ENCODE measurements at places on chromosomes 7 and 10. TPM values are rescaled to one million over a fixed set of nuclear protein-coding genes. Genes with fewer than 3 reads are reported as not detected.

Gene GNGT1
- total RNA-seq: not detected

Gene IDI2
- total RNA-seq: not detected

Gene GSAP
- total RNA-seq: 3.3 TPM

Gene NUTM2E
- total RNA-seq: not detected

Gene SLC35G1
- 13.3 TPM for total RNA-seq

Gene AEBP1
- total RNA-seq: 216 TPM

Gene IL15RA
- total RNA-seq: 3.3 TPM

Gene CCM2
- 27.8 TPM for total RNA-seq

Gene EVX1
- not detected for total RNA-seq

Gene CHAT
- total RNA-seq: not detected

Gene LBX1
- total RNA-seq: not detected

Gene CNNM1
- total RNA-seq: 0.11 TPM

Gene LEP
- 0.11 TPM for total RNA-seq

Gene TMEM176A
- total RNA-seq: not detected

Gene EFCAB10
- total RNA-seq: 0.11 TPM

Gene AZGP1
- not detected for total RNA-seq

Gene SLC39A12
- under 0.01 TPM for total RNA-seq

Gene BICC1
- 204 TPM for total RNA-seq

Gene TPK1
- total RNA-seq: 11.6 TPM

Data from articular chondrocyte of knee joint (primary cell).